Astrocyte (in vitro differentiated cells and primary cell): ENCODE measurements at places on chromosomes 4 and X. TPM values are rescaled to one million over a fixed set of nuclear protein-coding genes. Genes with fewer than 3 reads are reported as not detected.
A peak's percentile ranks its signal among the peaks of the same experiment; 100 is the strongest.

GRCh38 chr4:23857367-23857959, 32.4 kb downstream of the PPARGC1A start:
- H3K36me3 ChIP-seq: no peaks in the 10 kb centered on the region
- no peak overlapping the region for H3K4me3 ChIP-seq
- no peak for DNase-seq
- H3K27me3 ChIP-seq: no peaks in the 10 kb centered on the region

- H3K27ac ChIP-seq: no peak overlapping the region
- H3K4me1 ChIP-seq: no peaks in the 10 kb centered on the region
- H3K4me3 ChIP-seq: no peak overlapping the region
- H3K27me3 ChIP-seq: no peaks in the 10 kb centered on the region
Measured at GRCh38 chr4:143084566-143084965, 100.2 kb upstream of the USP38 start.

GRCh38 chr4:161894493-161895167, 269.2 kb downstream of the FSTL5 start:
- H3K4me3 ChIP-seq: no peak overlapping the region
- H3K27me3 ChIP-seq: no peaks in the 10 kb centered on the region
- H3K27ac ChIP-seq: no peak overlapping the region
- no peaks in the 10 kb centered on the region for H3K4me1 ChIP-seq
- DNase-seq: no peak

DNA sequence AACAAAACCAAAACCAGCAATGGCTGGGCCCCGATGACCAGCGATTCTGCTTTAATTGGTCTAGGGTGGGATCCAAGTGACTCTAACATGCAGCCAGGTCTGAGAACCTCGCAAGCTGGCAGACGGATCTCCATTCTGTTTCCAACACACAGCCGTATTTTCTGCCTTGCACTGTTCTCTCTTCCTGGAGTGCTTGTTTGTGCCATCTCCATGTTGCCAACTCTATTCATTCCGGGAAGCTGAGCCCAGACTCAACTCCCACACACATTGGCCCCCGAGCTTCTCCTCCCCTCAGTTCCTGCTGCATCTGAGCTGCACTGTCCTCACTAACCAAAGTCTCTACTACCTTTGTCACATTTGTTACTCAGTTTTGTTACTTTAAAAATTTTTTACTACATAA, 35.6 kb downstream of the GEMIN8 start:
- no peaks in the 10 kb centered on the region for H3K36me3 ChIP-seq
- DNase-seq: no peak
- H3K4me3 ChIP-seq: no peak overlapping the region
- H3K4me1 ChIP-seq: no peaks in the 10 kb centered on the region
- H3K27me3 ChIP-seq: no peaks in the 10 kb centered on the region

DNA sequence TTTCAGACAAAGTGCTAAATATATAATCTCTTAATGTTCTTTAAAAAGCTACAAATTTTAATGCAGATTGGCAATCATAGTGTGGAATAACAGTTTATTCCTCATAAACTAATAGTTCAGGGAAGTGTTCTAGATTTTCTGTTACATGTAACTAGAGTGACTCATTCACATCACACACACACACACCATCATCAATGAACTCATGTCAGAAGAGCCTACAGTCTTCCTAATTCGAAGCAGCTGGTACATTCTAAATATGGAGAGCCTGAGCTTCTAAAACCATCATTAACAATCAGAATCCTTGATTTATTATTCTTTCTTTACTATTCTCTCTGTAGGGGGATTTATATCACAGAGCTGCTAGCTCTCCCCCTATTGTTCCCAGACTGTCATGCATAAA, 49.6 kb downstream of the DKK2 start:
- no peaks in the 10 kb centered on the region for H3K27me3 ChIP-seq
- H3K4me1 ChIP-seq: no peaks in the 10 kb centered on the region
- H3K4me3 ChIP-seq: no peak overlapping the region
- no peaks in the 10 kb centered on the region for H3K36me3 ChIP-seq

DNA sequence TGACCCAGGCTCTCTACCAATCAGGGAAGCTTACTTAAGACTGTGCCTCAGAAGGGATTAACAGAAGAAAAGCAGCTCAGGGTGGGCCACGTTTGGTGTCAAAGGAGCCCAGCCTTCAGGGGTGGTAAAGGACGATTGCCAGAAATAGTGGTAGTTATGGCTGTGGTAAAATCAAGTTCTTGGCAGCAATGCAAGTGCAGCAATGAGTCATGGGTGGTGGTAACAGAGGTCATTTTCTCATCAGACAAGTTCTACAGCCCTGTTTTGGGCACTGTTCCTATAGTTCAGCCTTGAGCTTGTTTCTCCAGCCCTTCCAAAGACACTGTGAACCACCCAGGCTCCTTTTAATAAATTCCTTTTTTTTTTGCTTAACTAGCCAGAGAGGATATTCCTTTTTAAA, 120.3 kb downstream of the EFHC2 start:
- no peak overlapping the region for H3K27ac ChIP-seq
- H3K4me1 ChIP-seq: no peaks in the 10 kb centered on the region
- no peaks in the 10 kb centered on the region for H3K36me3 ChIP-seq
- H3K4me3 ChIP-seq: no peak overlapping the region
- no peaks in the 10 kb centered on the region for H3K27me3 ChIP-seq

DNA sequence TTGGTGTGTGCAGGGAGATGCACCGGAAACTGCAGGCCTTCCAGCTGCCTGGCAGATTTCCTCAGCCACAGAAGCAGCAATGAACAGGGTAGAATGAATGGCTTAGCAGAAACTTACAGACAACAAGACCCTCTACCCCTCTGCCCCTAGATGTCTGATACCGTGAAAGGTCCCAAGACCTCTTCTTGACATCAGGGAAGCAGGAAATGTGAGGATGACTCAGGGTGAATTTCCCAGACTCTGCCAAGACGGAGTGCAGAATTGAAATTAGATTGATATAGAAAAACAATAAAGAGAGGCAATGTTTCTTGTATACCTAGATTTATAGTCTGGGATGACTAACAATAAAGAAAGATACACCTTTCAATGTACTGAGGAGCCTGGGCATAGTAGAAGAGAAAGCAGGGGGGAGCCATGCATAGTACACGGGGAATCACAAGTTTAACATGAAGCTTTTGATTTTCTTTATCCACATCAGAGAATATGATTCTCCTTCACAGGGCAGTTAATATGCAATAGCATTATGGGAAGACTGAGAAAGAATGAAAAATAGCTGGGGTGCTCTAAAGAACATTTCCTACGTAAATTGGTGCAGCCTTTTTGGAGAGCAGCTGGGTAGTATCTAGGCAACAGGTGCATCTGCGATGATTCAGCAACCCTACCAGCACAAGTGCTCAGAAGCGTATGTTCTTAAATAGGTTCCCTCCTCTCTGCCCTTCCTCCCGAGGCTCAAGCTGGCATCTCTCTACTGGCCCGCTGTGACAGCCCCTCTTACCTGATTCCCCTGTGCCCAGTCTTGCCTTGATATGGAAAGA, 18.3 kb upstream of the CXCR3 start:
- H3K36me3 ChIP-seq: no peaks in the 10 kb centered on the region
- H3K27me3 ChIP-seq: no peaks in the 10 kb centered on the region
- H3K4me1 ChIP-seq: peaks cover 10% of the 10 kb centered on the region
- DNase-seq: no peak
- H3K4me3 ChIP-seq: no peak overlapping the region
- no peak overlapping the region for H3K27ac ChIP-seq

DNA sequence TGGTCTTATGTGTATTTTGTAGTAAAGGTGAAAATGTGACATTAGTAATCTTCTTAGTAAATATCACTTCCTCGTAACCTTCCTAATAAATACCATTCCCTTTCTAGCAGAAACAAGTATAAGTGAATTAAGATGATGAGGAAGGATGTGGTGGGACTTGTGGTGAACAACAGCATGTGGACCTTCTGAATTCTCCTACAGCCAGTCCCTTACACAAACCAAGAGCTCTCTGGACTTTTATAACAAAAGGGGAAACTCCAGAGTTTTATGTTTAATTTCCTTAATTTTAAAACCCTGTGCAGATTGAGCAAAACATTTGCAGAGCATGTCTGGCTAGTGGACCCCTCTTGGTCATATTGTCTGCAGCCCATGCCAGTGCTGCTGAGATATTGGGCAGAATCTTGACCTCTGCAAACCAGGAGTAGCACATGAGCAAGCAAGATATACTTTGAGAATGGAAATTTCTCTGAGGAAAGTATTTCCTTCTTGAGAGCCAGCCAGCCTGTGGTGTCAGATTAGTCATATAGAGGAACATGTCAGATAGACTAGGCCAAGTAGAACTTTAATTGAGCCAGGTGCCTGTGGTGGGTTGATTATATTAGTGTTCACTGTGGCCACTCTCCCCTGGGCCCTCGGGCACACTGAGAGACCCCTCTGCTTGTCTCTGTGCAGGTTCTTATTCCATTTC, 328.2 kb downstream of the DKK2 start:
- H3K27me3 ChIP-seq: no peaks in the 10 kb centered on the region
- peak; percentile 71 for DNase-seq
- H3K4me3 ChIP-seq: no peak overlapping the region
- no peak overlapping the region for H3K27ac ChIP-seq
- H3K36me3 ChIP-seq: no peaks in the 10 kb centered on the region
- peaks cover 10% of the 10 kb centered on the region for H3K4me1 ChIP-seq

DNA sequence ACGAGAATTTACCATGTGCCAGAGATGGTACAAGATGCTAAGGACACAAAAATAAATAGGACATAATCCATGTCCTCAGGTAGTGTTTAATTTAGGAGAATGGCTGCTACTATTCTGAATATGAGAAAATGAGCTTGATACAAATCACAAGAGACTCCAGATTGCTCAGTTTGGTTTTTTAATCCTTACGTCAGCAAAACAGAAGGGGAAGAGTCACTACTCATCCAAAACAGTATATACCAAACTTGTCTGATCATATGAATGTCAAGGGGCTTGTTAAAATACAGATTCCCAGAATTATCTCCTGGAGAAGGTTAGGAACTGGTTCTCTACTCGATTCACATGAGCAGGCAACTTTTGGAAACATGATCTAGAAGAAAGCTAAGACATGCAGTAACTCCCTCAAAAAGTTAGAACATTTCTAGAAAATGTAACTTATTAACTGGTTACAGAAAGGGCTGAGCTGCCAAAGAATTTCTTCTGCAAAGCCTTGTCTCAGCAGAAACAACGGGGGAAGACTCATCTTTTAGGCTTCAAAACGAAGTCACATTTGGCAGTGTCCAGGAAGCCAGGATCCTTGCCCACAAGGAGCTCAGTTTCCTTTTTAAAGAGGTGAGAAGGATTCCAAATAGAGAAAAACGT, 3.4 kb downstream of the AIFM1 start:
- no peaks in the 10 kb centered on the region for H3K27me3 ChIP-seq
- H3K36me3 ChIP-seq: no peaks in the 10 kb centered on the region
- DNase-seq: no peak
- H3K27ac ChIP-seq: no peak overlapping the region
- H3K4me3 ChIP-seq: no peak overlapping the region

DNA sequence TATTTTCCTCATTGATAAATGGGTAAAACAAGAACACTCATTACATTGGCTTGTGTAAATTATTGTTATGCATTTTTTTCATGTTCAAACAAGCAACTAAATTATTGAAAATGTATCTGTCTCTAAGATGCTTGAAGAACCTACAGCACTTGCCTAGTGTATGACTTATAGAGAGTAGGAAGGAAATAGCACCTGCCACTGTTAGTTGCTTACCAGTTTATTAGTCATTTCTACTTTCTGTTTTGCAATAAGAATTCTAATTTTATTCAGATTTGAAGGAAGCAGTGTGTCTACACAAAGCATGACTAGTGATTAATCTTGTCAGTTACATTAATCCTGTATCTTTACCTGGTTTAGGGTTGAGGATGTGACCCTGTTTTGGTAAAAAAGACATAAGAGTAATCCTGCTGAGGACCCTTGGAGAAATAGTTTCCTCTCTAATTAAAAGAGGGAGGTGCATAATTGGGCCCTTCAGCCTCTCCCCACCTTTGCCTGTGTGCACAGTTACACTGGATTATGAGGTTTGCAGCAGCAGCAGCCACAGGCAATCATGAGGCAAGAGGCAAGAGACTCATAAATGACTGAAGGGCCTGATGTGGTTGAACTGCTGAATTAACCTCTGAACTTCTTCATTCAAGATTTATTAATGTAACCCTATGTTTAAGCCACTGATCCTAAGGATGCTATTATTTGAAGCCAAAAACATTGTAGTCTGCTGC, 1202.1 kb downstream of the ADGRL3 start:
- no peak for DNase-seq
- H3K4me1 ChIP-seq: no peaks in the 10 kb centered on the region
- H3K36me3 ChIP-seq: no peaks in the 10 kb centered on the region
- H3K4me3 ChIP-seq: no peak overlapping the region

DNA sequence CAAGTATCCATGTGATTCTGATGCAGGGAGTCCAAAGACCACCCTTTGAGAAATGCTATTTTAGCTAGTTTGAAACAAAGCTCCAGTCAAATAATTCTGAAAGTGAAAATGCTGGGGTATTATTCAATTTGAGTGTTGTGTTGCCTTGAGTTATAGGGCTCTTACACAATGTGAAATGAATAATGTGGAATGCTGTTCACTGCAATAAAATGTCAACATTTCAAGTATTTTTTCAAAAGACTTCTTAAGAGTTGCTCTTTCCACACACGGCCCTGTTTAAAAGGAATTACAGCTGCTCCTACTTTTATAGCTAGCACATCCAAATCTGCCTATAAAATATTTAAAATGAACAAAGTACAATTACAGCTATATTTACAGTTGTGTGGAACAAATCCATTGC, 27.5 kb upstream of the PLS3 start:
- no peaks in the 10 kb centered on the region for H3K4me1 ChIP-seq
- H3K27me3 ChIP-seq: no peaks in the 10 kb centered on the region
- no peak overlapping the region for H3K4me3 ChIP-seq
- no peak overlapping the region for H3K27ac ChIP-seq

- peaks cover 19% of the 10 kb centered on the region for H3K4me1 ChIP-seq
- H3K36me3 ChIP-seq: no peaks in the 10 kb centered on the region
- no peak for DNase-seq
- H3K27me3 ChIP-seq: no peaks in the 10 kb centered on the region
- H3K4me3 ChIP-seq: no peak overlapping the region
Measured at GRCh38 chr4:41504167-41504818, 33.7 kb upstream of the LIMCH1 start.

DNA sequence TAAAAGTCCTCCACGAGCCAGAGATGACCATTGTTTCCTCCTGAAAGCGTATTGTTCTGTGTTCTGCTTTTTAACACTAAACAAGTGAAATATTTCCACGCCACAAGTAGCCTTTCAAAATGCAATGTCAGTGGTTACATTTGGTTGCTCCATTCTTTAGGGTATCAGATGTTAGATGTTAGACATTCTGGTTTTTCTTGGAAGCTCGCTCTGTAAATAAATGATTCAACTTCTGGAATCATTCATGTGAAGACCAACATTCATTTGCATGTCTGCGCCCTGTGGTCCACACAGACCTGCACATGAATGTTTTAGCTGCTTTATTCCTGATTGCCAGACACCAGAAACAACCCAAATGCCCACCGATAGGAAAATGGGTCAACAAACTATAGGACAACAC, 38.0 kb upstream of the HELT start:
- peaks cover 3% of the 10 kb centered on the region for H3K27me3 ChIP-seq
- no peak overlapping the region for H3K4me3 ChIP-seq
- H3K36me3 ChIP-seq: no peaks in the 10 kb centered on the region
- no peak overlapping the region for H3K27ac ChIP-seq
- no peaks in the 10 kb centered on the region for H3K4me1 ChIP-seq
- no peak for DNase-seq

TEX11 gene
- total RNA-seq: not detected in 2 replicates

TMEM35A gene
- 0.77 and 0.89 TPM in 2 replicates for total RNA-seq

BANK1 gene
- total RNA-seq: 1.3 and 2.0 TPM in 2 replicates

HELT gene
- total RNA-seq: not detected in 2 replicates
